ENCODE measurements at places on chromosomes 3 and 15. TPM values are rescaled to one million over a fixed set of nuclear protein-coding genes. Genes with fewer than 3 reads are reported as not detected.

Gene HCN4
- 1.4 TPM for total RNA-seq

Gene UCN2
- total RNA-seq, result 39.1 TPM

- DNase-seq, result no peak
These were observed 638.0 kb downstream of the OTOL1 start for GRCh38 chr3:162134571-162134970.

DNA sequence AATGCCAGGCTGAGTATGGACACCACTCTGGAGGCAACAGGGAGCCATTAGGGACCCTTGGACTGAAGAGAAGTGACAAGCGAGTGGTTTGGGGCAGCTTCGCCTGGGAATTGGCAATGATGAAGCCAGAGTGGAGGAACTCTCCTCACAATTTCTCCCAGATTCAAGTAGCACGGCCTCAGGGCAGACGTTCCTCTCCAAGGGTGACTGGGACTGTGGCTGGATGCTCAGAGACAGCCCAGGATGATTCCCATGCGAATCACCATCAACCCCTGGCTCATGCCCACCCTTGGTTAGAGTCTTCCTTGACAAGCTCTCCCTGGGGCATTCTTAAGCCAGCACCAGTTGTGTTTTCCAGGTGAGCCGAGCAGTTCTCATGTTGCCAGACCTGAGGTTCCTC lies 16.3 kb upstream of the DOCK3 start:
- DNase-seq, result no peak

DNA sequence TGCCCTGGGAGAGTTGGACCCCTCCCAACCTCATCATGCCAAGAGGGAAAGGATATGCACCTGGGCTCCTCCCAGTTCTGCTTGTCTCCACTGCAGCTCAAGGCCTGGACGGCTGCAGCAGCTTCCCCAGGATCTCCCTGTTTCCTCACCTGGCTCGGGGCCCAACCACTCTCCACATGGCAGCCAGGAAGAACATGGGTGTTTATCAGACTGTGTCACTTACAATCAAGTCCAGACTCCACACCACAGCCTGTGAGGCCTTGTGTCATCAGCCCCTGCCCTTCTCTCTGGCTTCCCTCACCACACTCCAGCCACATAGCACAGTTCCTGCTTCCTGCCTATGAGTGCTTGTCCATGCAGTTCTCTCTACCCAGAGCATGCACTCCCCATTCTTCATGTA lies 534.4 kb downstream of the EPHB1 start:
- DNase-seq, result no peak

DNA sequence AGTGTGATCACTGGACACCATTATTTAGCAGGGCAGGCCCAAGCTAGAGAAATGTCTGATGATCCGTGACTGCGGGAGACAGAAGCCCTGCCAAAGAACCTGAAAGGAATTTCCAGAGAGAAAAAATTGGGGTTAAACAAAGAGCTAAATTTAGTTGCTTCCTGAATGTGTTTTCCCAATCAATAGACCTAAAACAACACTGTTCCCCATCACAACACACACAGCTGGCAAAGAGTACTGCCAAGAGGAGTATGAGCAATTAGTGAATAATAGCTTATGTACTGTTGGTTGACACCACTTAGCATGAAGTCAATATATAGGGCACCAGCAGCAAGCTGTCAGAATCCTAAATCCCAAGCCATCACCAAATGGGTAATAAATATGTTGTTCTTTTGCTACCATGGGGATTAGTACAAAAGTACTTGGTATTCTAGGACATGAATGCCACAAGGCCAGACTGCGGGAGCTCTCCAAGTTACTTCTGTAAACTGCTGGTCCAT lies 35.7 kb downstream of the CLK3 start:
- peak; percentile 60 for DNase-seq

- DNase-seq, result no peak
These were observed 196.3 kb downstream of the OCA2 start for GRCh38 chr15:27902680-27903385.

DNA sequence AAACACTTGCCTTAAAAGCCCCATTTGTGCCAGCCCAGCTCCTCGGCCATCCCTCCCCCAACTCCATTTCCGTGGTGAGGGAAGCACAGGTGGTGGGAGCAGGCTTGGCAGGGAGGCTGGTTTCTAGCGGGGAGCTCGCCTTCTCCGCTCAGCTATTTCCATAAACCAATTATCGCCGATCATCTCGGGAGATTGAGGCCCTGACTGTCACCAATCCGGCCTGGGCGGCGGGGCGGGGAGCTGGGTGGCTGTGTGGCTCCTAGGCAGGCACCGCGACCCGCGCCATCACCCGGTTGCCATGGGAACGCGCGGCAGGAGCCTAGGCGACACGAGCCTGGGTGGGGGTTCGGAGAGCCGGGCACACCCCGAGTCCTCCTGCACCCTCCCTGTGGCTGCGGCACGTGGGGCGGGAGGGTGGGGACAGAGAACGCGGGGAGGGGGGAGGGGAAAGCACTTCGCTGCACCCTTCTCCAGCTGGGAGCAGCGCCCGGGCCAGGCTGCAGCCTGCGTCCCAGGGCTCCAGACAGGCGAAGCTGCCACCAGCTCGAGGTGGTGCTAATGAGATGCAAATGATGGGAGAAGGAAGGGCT lies 9.3 kb downstream of the CCDC33 start:
- DNase-seq, result no peak

DNA sequence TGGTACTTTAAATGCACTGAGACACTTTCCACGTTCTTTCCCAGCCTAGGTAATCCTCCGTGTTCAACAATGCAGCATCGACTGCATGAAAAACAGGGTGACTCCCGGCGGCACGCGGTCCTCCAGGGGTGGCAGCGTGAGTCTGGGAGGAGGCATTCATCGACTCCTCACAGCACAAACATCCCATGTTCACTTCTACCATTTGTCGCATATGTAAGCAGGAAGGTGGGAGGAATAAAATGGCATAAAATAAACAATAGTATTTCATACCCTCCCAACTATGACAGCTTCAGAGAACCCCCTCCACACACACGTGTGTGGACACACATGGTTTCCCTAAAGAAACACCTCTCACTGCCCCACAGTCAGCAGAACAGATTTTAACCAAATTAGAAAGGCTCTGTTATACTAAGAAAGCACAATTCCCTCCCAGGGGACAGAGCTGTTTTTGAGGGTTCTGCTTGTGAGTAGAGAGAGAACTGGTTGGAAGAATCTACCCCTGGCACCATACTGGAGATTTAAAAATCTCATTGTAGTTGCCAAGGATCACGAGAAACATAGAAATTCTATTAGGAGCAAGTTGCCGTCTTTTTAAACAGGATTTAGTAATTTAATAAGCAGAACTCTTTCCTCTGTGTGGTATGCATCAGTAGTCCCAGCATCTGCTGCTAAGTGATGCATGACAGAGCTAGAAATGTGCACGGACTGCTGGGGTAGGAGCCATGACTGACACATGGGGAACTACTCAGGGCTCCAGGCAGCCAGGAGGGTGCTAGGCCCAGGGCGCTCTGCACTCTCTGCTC lies 6.0 kb downstream of the FAM43A start:
- no peak for DNase-seq

GRCh38 chr3:13150624-13151023 lies 77.4 kb upstream of the IQSEC1 start:
- DNase-seq, result no peak

GRCh38 chr3:79872483-79872882 lies 104.7 kb upstream of the ROBO1 start:
- peak; percentile 23 for DNase-seq

GRCh38 chr3:179309225-179310078 lies 13.4 kb upstream of the ZNF639 start:
- DNase-seq, result no peak

GRCh38 chr15:87707566-87708130 lies 548.9 kb downstream of the NTRK3 start:
- no peak for DNase-seq

- DNase-seq, result peak; percentile 85
These were observed 1.4 kb downstream of the FURIN start for GRCh38 chr15:90869601-90870353.
